Fibroblast of skin of left quadriceps (primary cell): ENCODE measurements at places on chromosomes 12 and 14.

- DNase-seq, result peak; percentile 83
Measured at GRCh38 chr12:5581019-5581418, 149.1 kb downstream of the NTF3 start.

DNA sequence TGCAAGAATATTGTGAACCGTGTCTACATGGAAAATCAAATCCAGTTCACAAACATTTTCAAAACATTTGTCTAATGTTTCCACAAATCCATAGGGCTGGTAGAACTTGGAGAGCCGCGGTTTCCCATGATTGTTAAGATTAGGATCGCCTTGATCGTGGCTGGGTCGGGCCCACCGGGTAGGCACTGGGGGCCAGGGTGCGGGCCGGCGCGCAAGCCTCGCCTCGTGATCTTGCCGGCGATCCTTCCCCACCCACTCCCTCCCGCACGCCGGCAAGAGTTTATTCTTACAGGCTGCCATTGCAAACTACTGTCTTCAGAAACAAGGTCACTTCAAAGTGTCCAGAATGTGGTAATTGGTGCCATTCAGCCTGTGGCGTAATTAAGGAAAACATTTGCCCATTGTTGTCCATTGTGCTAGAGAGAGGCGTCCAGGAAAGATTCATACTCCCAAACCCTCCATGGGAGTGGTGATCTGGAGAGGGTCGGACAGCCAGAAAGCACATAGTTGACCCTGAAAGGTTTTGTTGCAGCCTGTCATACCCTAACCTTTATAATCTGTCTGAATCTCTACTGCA lies 95.5 kb downstream of the BORCS5 start:
- DNase-seq, result no peak

- no peak for DNase-seq
Measured at GRCh38 chr12:40158592-40159111, 52.8 kb upstream of the SLC2A13 start.

GRCh38 chr12:38601949-38602348 lies 285.4 kb downstream of the ALG10B start:
- DNase-seq, result no peak

DNA sequence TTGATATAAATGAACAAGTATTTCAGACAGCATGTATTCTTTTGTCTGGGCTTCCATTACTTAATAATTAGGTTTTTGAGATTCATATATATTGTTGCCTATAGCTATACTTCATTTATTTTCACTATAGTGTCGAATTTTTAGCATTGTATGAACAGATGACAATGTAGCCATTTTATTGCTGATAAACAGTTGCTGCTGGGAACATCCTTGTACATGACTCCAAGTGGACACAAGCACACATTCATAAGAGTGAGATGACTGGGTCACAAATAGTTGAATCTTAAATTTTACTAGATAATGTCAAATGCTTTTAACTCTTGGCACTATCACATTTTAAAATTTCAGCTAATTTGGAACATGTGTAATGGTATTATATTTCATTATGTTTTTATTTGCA lies 19.3 kb upstream of the PHC1 start:
- no peak for DNase-seq

GRCh38 chr12:57760347-57760982 lies 5.6 kb downstream of the MARCHF9 start:
- no peak for DNase-seq

DNA sequence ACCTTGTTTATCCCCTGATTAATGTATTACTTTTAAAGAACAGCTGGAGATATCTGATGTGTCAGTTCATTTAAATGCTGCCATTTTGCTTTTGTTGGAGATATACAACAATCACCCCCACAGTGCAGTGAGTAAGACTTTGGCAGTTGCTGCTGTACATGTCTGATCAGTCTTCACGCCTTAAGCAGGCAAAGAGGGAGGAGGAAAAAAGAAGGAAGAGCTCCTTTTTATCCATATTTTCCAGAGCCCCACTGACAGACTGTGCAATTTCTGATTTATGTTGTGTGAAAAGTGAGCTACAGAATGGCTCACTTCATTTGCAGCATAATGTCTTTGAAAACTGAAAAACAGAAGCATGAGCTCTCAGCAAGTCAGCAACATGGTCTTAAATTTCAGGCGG lies 319.7 kb upstream of the LRIG3 start:
- DNase-seq, result no peak

- no peak for DNase-seq
Measured at GRCh38 chr12:114694436-114695304, 10.7 kb upstream of the TBX3 start.

DNA sequence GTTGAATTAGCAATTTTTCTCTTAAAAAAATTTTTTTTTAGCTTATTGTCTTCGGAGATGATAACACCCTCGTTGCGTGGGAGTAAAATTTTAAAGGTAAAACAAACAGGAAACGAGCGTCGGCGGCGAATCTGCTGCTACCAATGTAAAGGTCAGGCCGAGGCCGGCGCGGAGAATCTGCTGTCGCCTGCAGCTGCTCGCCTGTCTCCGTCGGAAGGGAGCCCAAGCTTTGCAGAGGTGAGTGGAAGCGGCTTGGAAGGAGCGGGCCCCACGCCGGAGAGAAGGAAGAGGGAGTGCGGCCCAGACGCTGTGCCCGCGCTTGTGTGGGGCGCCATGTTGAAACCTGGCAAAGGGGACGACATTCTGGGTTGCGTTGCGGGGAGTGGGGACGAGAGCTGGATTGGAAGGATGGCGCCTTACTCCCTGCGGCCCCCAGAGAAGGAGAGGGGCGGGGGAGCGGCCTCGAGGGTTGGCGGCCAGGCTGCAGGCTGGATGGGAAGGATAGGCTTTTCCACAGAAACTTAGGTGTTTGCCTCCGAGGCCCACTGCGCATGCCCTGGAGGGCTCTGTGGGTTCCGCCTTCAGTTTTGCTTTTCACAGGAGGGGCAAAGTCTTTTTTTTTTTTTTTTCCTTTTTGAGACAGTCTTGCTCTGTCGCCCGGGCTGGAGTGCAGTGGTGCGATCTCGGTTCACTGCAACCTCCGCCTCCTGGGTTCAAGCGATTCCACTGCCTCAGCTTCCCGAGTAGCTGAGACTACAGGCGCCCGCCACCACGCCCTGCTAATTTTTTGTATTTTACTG lies at the start of gene SNRNP35:
Gene SNRNP35, plus strand, starts transcription at position 160 of the 800 bp plus-strand sequence. CDS start 7,402 bp downstream, outside the sequence.
- DNase-seq, result peak; percentile 72

GRCh38 chr14:76465664-76466063 lies 89.7 kb downstream of the ESRRB start:
- DNase-seq, result no peak

GRCh38 chr12:109793411-109793810 lies 39.8 kb downstream of the TRPV4 start:
- DNase-seq, result no peak

DNA sequence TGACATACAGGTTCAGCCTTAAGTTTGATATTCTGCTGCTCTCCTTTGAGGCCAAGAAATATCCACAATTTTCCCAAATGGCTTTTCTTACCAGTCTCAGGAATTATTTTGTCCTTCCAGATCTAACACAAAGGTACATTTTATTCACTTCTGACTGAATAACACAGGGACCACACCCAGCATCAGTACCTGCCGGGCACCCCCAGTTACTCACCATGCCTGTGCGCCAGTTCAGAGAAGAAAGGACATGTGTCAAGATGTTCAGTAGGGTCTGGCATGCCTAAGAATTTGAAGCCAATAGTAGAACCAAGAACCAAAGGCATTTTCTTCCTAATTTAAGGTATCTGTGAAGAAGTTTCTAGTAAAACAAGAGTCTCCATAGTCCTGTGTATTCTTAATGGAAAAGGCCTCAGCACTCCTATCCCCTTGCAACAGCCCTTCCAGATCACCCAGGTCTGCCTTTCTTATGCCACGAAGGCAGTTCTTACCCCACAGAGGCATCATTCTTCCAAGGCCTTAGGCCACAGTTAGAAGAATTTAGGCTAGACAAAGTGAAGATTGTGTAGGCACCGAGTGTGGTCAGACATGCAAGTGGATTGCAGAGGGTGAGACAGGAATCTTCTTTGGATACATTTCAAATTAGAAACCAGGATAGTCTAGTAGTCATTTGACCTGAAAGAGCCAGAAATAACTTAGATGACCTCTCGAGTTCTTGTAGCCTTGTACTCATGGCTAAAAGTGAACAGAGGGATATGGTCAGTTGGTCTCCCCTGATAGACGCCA lies 140.1 kb upstream of the HIF1A start:
- DNase-seq, result no peak

GRCh38 chr12:130667421-130667960 lies 48.6 kb downstream of the RIMBP2 start:
- no peak for DNase-seq

GRCh38 chr12:52187640-52188039 lies 4.2 kb downstream of the KRT80 start:
- no peak for DNase-seq

DNA sequence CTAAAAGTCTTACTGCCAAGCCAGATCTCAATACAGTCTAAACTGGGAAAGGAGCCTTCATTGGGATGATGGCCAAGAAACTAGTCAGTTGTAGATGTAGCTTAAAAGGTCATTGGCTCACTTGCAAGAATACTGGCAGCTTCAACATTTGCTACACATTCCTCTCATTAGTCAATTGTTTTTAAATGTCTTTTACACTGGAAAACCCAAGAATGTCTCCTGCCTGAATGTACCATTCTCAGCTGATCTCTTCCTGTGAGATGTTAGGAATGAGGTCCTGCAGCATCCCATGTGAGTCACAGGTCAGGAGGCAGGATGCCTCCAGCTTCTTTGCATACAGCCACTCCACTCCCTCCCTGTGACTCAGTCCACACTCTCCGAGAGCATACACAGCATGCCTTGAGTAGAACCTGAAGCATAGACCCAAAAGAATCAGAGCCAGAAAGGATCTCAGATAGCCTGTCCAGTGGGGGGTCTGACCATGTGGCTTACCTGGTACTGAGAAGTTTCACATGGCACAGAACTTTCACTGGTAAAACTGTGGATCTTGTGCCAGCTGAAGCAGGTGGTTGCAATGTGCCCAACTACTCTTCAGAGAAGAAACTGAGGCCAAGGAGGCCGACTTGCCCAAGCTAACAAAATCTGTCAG lies 56.0 kb upstream of the HECTD1 start:
- DNase-seq, result peak; percentile 98
